ENCODE measurements at places on chromosomes 12 and 14.

DNA sequence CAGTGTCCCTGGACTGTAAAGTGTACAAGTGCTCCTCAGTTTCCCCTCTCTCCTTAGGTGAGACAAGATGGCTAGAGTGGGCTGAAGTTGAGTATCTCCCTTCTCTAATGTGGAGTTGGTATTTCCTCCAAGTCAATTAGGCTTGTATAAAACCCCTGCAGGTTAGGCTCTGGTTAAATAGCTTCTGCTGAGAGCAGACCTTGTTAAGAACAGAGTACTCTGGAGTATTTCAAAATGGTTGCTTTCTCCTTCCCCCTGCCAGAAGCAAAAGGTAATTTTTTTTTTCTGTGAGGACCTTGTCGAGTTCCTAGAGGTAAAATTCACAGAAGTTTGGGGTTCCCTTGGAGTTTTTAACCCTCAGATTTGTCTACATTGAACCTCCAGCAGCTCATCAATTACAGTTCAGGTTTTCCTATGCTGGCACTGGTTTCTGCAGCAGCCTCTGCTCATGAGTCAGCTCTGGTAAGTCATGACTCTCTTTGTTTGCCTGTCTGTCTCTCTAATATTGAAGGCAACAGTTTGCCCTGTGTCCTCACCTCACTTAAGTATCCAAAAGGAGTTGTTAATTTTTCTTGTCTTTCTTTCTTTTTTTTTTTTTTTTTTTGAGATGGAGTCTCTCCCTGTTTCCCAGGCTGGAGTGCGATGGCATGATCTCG is 27.8 kb upstream of the GLIPR1 start:
- DNase-seq, result peak; percentile 62

GRCh38 chr12:14896521-14897169 is 11.0 kb upstream of the MGP start:
- DNase-seq, result peak; percentile 48

DNA sequence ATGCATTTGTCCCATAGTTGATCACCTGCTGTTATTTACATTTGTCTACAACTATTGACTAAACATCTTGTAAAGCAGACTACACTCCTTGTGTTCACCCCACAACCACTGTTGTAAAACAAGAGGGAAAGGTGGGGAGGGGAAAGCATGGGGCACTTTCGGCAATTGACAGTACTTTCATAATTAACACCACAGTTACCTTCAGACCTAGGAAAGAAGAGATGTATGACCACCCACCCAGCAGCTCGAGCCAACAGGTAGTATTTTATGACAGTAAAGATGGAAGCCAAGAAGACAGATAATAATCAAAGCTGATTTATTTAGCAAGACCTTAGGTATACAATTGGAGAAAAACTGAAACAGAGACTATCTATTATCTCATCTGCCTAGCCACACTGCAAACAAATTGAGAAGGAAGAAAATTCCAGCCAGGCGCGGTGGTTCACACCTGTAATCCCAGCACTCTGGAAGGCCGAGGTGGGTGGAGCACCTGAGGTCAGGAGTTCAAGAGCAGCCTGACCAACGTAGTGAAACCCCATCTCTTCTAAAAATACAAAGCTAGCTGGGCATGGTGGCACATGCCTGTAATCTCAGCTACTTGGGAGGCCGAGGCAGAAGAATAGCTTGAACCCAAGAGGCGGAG is 11.2 kb downstream of the HECTD4 start:
- DNase-seq, result no peak

GRCh38 chr12:51827925-51828818 is 20.3 kb downstream of the FIGNL2 start:
- no peak for DNase-seq

GRCh38 chr14:33679461-33680225 is 271.2 kb downstream of the EGLN3 start:
- DNase-seq, result peak; percentile 88

GRCh38 chr12:107449891-107450290 is 235.7 kb upstream of the PWP1 start:
- DNase-seq, result peak; percentile 52

GRCh38 chr12:5083955-5084849 is 40.5 kb downstream of the KCNA5 start:
- peak; percentile 88 for DNase-seq

DNA sequence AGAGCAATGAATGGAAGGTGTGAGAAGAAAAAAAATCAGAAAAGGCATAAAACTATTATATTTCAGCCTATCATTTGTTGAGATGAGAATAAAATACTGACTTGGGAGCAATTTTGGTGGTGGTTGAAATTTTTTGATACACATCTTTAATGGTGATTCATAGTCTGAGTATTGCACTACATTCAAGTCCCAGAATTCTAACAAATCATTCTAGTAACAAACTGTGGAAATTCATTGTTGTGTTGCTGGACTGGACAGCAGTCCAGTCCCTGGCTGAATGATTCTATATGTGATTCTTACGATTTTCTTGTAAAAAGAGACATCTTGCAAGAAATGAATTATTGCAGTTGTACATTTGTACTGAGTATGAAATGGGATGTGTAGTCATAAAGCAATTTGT is 268.6 kb downstream of the TRHDE start:
- DNase-seq, result peak; percentile 20

DNA sequence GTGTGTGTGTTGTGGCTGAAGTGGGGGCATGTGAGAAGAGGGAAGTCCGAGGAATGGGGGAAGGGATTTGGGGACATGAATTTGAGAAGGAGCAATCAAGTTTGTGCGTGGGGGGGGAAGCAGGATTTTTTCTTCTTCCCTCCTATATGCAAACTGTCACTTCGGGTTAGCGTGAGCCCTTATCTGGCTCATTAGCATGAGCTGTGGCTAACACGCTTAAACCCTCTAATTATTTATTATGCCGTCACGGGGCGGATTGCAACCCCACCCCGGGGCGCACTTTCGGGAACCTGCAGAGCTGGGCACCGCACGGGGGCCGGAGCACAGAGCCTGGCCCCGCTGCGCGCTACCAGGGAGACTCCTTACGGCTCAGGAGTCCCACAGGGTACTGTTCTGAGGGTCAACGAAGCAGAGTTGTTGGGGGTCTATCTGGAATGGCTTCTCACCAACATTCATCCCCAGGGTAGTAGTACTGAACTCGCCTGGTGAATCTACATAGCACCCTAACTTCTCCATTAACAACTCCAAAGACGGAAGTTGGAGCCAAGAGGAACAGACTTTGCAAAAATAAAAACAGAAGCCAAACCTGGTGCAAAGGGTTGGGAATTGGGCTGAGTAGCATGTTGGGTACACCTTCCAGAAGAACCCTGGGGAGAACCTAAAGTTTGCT is 6.4 kb upstream of the ASCL1 start:
- DNase-seq, result no peak

DNA sequence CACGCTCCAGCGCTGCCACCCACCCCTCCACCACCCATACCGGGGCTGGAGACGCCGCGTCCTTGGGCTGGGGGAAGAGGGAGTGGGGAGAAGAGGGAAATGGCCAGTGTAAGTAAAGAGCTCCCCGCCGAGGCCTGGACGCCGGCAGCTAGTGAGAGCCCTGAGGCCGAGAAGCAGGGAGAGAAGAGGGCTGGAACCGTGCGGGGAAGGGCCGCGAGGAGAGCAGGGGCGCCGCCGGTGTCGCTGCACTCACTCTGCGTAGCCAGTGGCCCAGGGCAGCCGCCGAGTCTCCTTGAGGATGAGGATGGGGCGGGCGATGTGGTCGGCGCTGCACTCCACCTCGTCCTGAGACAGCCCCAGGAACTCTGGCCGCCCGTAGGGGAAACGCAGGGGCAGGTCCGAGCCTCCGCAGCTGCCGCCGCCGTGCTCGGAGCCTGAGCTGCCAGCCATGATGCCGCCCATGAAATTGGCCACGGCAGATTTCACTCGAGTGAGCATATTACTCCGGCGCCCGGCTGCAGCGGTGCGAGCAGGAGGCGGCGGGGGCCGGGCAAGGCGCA is 631 bp downstream of the PPM1H start:
- peak; percentile 36 for DNase-seq

GRCh38 chr12:114342656-114343055 is 63.3 kb downstream of the TBX5 start:
- no peak for DNase-seq

- no peak for DNase-seq
These were observed 230.7 kb upstream of the RTL1 start for GRCh38 chr14:101134161-101134631.

GRCh38 chr12:132560614-132561426 is 49.6 kb downstream of the LRCOL1 start:
- peak; percentile 61 for DNase-seq

GRCh38 chr12:122545855-122546254 is 18.8 kb downstream of the KNTC1 start:
- no peak for DNase-seq

DNA sequence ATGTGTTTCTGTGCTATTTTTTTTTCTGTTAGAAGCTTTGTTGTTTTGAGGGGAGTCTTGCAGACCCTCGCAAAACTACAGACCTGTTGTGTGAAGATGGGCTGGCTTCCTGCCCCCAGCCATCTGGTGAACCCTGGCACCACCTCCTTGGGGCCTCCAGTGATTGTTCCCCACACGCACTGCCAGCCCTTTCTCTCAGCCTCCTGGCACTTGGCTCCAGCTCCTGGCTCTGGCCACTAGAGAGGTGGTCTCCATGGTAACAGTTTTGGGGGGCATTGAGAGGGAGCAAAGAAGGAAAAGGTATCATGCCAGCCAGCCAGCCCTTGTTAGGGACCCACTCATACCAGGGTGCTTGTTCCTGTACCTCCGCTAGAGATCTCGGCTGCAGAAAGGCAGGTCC is 176.4 kb upstream of the RPH3A start:
- DNase-seq, result no peak

DNA sequence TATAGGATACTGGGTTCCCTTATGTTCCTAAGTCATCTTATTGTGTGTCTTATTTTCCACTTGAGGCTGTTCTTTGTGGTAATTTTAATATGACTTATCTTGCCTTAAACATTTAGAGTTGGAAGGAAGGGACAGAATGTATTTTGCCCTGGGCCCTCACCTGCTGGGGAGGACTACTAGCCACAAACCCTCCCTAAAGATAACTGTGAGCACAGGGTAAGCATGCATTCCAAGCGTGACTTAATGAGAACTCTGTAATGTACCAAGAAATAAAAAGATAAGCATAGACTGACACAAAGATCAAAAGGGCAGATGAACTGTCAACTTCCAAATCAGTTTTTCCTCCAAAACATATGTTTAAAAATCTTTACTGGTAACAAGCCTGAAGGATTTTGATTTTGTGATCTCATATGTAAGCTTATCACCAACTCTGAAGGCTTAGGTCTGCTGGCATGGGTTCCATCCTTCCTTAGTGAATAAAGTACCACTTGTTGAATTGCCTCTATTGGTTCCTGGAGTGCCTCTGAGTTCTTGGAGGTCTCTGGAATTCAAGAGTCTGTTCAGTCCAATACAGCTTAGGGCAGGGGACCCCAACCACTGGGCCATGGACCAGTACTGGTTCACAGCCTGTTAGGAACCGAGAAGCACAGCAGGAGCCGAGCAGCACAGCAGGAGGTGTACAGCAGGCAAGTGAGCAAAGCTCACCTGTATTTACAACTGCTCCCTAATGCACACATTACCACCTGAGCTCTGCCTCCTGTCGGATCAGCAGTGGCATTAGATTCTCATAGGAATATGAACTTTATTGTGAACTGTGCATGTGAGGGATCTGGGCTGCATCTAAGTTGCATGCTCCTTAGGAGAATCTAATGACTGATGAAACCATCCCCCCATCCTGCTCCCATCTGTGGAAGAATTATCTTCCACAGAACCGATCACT is 29.8 kb upstream of the NFYB start:
- DNase-seq, result no peak
